ENCODE measurements at places on chromosomes 7 and 10.
A peak's percentile ranks its signal among the peaks of the same experiment; 100 is the strongest.

DNA sequence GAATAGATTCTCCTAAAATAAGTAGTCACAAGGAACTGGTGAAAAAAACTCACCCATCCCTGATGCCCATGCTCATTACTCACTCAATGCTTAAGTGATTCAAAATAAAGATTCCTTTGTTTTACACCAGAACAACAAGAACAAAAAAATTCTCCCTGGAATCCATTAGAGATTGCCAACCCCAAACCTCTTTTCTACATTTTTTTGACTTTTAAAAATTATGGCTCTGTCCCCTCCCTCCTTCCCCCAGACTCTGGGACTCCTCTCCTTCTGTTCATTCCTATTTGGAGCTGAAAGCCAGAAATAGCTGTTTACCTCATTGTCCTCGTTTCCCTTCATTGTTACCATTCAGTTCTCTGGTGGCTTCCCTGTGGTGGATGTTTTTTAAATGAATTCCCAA lies 63.2 kb upstream of the FHIP2A start:
- DNase-seq, result peak; percentile 85

- no peak for DNase-seq
Observed at GRCh38 chr7:50416527-50417182, 33.5 kb downstream of the FIGNL1 start.

GRCh38 chr10:70809011-70809611 lies 6.6 kb upstream of the SGPL1 start:
- DNase-seq, result no peak

DNA sequence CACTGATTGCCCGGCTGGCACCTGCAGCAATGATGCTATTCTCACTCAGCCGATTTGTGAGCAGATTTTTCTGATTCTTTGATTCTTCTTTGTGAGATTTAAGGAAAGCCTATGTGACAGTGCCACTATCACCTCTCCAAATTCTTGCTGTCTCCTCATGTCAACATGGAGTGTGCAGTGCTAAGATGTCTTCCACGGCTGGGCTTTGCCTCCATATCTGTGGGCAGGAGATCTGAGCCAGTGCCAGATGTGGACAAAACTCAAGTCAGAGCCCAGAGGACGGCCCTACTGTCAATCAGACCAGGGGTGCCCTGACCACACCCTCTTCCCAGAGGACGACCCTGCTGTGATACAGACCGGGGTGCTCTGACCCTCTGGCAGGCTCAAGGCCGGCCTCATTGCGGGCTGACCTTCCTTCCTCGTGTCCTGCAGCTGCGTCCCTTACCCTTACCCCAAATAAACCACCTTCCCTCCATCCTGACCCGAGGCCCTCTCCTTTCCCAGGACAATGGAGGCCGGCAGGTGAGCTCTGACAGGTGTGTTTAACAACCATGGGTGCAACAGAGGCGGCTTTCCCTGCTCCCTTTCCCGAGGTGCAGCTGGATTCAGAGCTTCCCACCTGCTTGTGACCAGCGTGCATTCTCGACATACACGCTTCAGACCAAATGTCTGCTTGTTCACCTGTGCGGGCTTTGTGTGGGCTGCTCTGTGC lies 221.4 kb downstream of the ADARB2 start:
- no peak for DNase-seq

GRCh38 chr7:126222782-126223181 lies 1030.0 kb downstream of the GRM8 start:
- DNase-seq, result no peak

- DNase-seq, result no peak
Observed at GRCh38 chr10:125192005-125192404, 31.6 kb upstream of the CTBP2 start.

GRCh38 chr7:31029251-31030042 lies 22.7 kb upstream of the ADCYAP1R1 start:
- no peak for DNase-seq

DNA sequence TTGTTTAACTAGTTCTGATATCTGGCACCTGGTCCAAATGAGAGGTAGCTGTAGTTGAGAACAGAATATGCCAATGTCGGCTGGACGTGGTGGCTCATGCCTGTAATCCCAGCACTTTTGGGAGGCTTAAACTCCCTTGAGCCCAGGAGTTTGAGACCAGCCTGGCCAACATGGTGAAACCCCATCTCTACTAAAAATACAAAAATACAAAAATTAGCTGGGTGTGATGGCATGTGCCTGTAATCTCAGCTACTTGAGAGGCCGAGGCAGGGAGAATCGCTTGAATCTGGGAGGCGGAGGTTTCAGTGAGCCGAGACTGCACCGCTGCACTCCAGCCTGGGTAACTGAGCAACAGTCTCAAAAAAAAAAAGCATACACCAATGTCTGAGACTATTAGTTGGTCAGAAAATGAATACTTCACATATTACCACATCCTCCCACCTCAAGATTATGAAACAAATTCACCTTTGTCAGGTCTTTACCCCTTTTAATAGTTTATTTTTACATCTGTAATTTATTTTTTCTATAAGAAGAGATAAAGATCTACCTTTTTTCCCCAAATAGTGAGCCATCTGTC lies 38.8 kb downstream of the EPC1 start:
- DNase-seq, result no peak

DNA sequence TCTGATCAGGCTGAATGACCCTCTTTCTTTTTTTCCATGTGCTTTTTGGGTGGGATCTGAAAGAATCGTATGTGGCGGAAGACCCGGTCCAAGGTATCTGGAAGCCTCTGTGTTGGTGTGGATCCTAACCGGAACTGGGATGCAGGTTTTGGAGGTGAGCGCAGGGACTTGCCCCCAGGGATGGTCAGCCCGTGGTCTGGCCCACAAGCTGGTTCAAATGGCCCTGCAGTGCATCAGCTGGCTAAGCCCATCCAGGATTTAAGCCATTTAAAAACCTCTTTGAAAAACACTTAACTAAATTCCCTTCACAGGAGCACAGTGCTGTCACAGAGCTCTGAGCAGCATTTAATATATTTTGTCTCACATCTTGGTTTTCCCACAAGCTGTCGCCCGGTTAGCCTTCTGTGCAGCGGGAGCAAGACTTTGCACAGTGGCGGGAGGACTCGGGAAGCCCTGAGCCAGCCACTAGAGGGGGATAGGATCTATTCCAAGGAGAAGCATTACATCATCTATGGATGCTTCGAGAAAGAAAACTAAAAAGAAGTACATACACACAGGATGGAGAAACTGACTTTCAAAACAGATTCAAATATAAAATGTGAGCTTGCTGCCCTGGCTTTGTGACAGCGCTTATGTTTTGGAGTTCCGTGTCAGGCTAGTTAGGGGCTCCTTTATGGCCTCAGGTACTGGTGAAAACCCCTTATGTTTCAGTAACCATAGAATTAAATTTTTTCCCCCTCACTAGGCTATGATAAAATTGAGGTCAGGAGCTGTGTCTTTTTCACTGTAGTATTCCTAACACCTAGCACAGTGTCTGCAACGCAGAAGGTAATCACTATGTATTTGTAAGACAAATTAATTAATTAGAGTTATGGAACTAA lies 11.3 kb downstream of the CPA2 start:
- DNase-seq, result peak; percentile 69

DNA sequence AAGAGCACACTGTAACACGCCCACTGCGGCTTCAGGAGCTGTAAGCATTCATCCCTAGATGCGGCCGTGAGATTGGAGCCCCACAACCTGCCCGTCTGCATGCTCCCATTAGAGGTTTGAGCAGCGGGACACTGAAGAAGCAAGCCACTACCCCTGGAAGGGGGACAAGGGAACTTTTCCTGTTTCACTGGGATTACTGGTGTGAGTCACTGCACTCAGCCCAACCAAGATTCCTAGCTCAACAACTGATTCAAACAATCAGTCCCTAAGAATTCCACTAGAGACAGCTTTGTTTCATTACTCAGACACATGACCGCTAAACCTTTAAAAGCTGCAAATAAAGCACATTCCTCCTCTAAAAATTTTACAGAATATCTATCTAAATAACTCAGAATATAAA lies 69.8 kb downstream of the ORC5 start:
- peak; percentile 58 for DNase-seq

DNA sequence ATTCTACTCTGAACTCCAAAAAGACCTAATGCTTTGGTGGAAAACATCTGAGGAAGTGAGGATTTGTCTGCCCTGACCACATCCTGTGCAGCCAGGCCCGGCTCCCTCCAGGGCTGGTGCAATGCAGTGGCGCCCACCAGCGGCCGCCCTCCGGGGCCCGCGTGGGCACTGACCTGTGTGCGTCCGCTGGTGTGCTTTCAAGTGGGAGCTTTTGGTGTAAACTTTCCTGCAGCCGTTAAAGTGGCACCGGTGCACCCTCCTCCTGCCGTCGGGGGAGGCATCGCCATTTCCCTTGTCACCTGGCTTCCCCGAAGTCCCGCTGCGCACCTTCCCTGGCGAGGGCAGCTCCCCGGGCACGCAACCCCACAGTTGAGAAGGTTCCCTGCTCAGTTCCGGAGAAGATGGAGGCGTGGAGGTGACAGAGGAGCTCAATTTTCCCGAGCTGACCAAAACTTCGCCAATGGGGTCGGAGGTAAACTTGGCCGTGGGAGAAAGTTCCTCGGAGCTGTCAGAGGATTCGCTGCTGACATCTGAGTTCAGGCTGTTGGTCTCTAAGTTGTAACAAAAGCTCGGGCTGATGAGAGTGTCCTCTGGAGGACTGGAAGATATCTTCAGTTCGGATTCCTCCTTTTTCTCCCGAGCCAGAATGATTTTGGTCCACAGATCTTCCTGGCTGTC lies 3.4 kb downstream of the KLF6 start:
- DNase-seq, result peak; percentile 32

GRCh38 chr10:70381471-70382421 lies 679 bp downstream of the LRRC20 start:
- DNase-seq, result no peak

DNA sequence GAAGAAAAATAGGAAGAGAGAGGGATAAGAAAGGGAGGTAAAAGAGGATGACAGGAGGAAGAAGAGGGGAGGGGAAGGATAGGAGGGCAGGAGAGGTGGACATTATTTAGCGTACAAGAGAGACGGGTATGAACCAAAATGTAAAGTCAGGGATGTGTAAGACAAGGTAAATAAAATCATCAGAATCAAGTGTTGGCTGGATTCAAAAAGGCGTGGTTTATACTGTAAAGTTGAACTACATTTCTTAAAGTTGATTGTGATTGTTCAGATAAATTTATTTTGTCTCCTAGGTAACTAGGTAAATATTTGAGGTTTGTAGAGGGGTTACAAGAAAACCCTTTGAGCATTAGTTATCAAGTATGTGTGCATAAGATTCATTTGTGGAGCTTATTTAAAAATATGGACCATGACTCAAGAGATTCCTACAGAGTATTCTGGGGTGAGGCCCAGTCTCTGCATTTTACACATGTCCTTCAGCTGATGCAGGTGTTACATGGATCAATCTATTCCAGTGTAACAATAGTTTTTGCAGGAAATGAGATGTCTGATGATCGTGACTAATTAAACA lies 512.1 kb upstream of the MBL2 start:
- peak; percentile 18 for DNase-seq

DNA sequence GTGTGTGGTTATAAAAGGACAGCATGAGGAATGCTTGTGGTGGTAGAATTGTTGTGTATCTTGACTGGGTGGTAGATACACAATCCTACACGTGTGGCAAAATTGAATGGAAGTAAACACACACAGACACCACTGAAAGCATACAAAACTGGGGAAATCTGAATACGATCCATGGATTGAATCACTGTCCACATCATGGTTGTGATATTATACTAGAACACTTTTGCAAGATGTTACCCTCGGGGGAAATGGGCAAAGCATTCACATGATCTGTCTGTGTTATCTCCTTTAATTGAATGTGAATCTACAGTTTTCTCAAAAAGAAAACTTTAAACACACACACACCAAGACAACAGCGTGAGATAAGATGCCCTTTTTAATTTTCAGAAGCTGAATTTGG lies 165.2 kb upstream of the CELF2 start:
- DNase-seq, result no peak

GRCh38 chr7:112566442-112567324 lies 85.9 kb downstream of the LSMEM1 start:
- no peak for DNase-seq

GRCh38 chr10:78171633-78172400 lies 138.2 kb downstream of the RPS24 start:
- no peak for DNase-seq

- DNase-seq, result no peak
Observed at GRCh38 chr7:101171442-101171837, 6.1 kb upstream of the VGF start.

DNA sequence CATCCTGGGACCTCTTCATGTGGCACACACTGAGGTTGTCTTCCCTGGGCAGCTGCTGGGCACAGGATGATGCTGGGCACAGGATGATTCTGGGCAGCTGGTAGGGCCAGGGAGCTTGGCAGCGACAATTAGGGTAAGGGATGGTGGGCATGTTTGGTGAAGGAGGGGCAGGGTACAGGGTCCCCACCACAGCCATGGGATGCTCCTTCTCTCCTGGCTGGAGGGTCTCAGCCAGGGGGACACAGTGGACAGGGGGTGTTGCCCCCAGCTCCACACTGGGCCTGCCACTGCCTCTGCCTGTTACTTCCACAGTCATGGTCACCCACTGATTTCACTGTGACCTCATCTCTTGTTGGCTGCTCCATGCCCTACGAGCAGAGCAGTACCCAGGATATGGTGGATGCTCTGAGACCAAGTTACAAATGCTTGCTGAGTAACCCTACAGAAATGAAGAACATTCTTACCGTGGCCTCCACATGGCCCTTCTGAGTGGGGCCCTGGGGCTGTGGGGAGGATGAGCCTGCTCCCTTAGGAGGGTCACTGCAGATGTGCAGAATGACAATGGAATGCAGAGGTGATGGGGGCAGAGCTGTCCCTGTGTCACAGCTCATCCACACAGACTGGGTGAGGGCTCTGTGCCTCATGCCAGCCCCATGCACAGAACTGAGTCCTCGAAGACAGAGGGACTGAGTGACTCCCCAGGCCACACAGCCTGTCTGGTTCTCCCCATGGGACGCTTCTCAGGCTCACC lies 28.4 kb upstream of the RET start:
- no peak for DNase-seq

DNA sequence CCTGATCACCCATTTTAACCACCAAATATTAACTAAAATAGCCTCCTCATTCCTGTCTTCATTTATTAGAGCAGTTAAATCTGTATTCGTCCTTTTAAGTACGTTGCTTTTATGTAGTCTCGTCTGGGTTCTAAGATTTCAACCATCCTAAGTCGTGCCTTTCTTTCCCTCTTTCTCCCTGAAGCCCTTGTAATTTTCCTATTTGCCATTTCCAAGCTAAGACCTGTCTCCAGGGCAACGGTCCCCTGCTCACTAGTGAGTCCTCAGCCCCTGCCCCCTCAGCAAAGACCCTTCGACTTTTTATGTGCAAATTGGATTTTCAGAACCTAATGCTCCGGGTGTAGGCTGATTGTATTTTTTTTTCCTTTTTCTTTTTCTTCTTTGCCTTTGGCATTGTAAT lies 16.1 kb upstream of the MEST start:
- DNase-seq, result no peak

DNA sequence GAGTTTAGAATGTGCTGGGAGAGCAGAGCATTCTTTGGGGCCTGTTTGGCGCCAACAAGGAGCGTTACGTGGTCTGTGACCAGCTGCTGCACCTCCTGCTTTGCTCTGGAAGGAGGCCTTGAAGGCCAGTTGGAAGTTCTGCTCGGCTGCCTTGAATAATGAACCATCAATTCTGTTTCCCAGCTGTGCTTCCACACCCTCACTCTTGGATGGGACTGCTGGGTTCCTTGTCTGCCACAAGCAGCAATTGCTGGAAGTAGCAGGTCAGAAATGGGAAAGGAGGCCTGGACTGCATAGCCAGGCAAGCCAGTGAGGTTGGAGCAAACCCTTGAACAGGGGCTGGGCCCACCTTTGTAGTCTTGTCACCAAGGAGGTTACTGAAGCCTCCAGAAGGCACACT lies 86.6 kb upstream of the INSYN2A start:
- DNase-seq, result no peak

GRCh38 chr7:128387216-128388144 lies 22.3 kb downstream of the IMPDH1 start:
- DNase-seq, result peak; percentile 25
